CD8-positive, alpha-beta memory T cell (primary cell): ENCODE measurements at places on chromosomes 5 and 9. TPM values are rescaled to one million over a fixed set of nuclear protein-coding genes. Genes with fewer than 3 reads are reported as not detected.

DNA sequence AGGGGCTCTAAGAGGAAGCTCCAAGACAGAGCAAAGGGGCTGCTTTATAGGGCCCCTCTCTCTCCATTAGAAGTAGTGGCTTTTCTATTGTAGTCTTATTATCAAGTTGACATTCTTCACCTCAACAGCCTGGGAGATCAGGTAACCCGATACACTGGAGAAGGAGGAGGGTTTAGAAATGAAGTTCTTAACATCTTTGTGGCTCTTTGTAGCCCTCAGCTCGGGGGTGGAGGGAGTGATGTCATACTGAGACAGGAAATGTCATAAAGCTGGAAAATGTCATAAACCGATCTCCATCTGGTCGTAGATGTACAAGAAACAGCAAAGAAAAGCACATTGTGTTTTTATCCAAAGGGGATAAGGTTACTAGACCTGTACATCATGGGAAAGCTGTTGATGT is 17.9 kb downstream of the PDZD2 start:
- no peak for DNase-seq

- DNase-seq, result no peak
Observed at GRCh38 chr5:125786021-125786420, 637.2 kb upstream of the GRAMD2B start.

Gene PITX1
- not detected for total RNA-seq

Gene SAXO1
- total RNA-seq, result not detected

Gene TNFSF8
- 73.2 TPM for total RNA-seq

Gene TMEM232
- 0.38 TPM for total RNA-seq

Gene SLIT3
- total RNA-seq, result 0.72 TPM
